ENCODE measurements at places on chromosomes 11 and 22.

- no peak for DNase-seq
Observed at GRCh38 chr22:23107487-23108248, 34.1 kb downstream of the RSPH14 start.

- DNase-seq = no peak
Observed at GRCh38 chr11:74672956-74673692, 58.1 kb downstream of the CHRDL2 start.

- no peak for DNase-seq
Observed at GRCh38 chr11:75874684-75875341, 59.8 kb downstream of the UVRAG start.

- DNase-seq = no peak
Observed at GRCh38 chr22:48135592-48135991, 1373.1 kb downstream of the TBC1D22A start.

GRCh38 chr11:76706667-76707066, 36.1 kb upstream of the LRRC32 start:
- DNase-seq = no peak

DNA sequence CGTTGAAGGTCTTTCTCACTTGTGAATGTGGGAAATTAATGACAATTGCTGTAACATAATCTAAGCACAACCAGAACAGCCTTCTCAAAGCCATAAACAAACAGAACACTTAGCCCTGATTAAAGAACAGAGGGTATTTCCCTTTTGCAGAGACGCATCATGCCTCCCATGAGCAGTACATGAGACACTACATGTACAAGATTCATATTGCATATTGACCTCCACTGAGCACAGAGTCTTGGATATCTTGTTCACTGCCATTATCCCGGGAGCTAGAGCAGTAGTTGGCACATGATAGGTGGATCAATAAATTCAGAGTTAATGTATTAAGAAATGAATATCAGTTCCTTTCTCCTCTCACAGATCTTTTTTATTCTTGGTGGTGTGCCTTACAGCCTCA, 1194.3 kb upstream of the TENM4 start:
- no peak for DNase-seq

DNA sequence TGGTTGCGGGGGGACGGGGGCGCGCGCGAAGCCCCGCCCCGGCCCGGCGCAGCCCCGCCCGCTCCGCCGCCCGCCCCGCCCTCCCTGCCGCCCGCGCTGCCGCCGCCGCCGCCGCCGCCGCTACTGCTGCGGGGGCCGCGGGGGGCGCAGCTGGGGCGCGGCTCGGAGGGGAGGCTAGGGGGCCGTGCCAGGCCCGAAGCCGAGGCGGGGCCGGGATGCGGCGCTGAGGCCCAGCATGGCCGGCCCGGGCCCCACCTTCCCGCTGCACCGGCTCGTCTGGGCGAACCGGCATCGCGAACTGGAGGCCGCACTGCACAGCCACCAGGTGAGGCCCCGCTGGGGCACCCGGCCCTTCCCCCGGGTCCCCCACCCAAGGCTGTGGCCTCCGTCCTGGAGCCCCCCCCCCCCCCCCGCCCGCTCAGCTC, at the start of gene ANKRD13D:
TSS of gene ANKRD13D (plus strand) at position 78 of the 425 bp plus-strand sequence. CDS start at position 236, 158 bp downstream.
- DNase-seq = no peak

DNA sequence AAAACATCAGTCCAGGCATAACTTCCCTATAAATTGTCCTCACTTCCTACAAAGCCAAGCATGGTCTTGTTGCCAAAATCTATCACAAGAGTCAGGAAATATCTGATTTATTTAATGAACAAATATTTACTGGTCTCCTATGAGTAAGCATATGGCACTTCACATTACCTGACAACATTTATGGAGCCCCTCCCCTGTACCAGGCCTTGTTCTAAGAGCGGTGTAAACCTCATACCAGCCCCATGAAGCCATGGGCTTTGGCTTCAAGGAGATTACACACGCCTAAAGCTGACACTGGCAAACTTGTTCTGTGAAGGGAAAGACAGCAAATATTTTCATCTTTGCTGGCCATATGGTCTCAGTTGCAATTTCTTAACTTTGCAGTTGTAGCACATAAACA, 43.0 kb upstream of the EIF3D start:
- no peak for DNase-seq

DNA sequence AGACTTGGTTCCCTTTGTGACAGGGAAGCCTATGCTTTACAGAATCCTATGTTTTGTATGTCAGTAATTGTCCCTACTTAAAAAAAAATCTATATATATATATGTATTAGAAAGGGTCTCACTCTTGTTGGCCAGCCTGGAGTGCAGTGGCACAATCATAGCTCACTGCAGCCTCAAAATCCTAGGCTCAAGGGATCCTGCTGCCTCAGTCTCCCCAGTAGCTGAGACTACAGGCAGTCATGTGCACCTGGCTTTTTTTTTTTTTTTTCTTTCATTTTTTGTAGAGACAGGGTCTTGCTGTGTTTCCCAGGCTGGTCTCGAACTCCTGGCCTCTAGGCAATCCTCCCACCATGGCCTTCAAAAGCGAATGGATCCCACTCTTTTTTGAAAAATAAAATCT, 2.1 kb upstream of the NEAT1 start:
- DNase-seq = no peak

DNA sequence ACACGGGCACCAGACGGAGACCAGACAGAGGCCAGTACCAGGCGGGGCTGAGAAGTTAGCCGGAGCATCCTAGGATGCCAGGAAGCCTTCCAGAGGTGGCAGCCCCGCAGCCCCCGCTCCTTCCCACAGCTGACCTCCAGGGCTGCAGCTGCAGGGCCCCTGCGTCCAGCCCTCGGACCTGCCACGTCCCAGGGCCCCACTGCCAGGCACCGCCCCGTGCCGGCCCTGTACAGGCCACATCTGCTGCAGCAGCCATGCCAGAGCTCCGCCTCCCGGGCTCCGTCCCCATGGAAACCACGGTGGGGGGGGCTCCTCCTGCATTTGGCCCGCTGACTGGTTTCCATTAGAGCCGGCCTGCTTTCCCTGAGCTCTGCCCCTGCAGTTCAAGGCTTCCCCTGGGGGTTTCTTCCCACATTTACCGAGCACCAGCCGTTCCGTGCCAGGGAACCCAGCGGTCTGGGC, 62.5 kb upstream of the PPARA start:
- peak; percentile 47 for DNase-seq

GRCh38 chr11:57868491-57868890, 106.9 kb downstream of the CTNND1 start:
- no peak for DNase-seq

DNA sequence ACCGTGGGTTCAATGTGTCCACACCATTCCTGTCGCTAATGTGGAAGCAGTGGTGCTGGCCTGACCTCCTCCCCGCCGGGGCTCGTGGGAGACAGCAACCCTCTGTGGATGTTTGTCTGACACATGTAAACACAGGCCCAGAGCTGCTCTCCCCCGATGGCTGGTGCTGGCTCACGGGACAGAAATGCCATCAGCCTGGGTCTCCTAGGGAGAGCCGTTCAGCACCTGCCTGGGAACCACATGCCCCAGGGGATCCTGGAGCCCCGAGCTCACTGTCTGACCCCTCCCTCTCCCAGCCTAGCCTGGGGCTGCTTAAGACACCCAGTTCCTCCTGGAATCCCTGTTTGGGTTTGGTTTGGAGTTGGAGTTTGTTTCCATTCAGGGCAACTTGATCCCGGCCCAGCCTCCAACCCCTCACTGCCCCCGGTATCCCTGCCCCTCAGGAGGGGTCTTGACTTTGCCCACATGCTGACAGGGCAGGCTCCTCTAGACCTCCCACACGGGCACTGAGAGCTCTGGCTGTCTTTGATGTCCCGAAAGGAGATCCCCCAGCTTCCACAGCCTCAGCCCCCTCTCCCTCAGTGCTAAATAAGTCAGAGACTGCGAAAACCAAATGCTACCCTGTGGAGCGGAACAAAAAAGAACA, 50.9 kb upstream of the WNT11 start:
- DNase-seq = no peak

DNA sequence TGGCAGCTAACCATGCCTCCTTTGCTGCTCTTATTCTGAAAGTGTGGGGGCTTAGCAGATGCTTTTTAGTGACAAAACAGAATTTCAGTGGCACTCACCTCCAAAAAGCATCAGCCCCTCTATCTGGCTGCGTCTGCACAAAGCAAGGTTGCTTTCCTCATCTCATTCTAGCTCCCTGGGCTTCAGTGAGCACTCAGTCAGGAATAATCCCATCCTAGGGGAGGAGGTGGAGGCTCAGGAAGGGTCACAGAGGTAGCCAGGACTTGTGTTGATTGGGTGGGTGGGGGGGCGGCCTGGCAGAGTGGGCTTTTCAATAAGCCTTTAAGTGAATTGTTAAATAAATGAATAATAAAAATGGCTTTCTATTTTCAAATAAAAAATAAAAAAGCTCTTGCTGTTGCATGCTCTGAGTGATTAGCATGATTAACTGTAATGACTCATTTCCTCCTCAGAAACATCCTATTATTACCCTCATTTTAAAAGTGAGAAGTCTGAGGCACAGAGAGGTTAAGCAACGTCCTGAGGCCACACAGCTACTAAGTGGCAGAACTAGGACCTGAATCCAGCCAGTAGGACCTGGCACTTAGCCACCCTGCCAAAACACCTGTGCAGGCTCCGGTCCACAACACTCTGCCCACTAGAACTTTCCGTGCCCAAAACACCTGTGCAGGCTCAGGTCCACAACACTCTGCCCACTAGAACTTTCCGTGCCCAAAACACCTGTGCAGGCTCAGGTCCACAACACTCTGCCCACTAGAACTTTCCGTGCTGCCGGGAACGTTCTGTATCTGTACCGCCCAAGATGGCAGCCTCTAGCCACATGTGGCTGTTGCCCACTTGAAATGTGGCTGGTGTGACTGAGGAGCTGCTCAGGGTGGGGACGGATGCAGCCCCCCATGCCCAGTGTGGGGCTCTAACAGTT, 5.5 kb downstream of the B3GAT1 start:
- DNase-seq = no peak

- DNase-seq = no peak
Observed at GRCh38 chr11:45641961-45642360, 23.5 kb downstream of the CHST1 start.

DNA sequence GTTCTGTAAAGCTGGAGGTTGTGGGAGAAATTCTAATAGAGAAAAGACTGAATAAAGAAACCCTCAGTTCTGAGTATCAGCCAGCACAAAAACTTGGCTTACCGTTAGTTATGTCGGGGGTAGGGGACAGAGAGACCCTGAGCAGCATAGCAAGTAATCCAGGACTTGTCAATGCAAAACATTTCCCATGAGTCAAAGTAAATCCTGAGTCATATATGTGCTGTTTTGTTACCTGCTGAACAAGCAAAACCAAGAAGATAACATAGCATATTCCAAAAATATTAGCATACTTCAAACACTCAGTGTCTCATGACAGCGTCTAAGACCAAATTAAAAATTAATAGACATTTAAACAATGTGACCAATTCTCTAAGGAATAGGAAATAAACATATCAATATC, 75.1 kb upstream of the LUZP2 start:
- no peak for DNase-seq

- DNase-seq = no peak
Observed at GRCh38 chr11:64859542-64860414, 15.3 kb upstream of the CDC42BPG start.

GRCh38 chr11:45146072-45147016, at the start of gene PRDM11:
TSS of gene PRDM11 (plus strand) at chr11:45146639. CDS start at chr11:45181767, 35,128 bp downstream.
- peak; percentile 35 for DNase-seq

DNA sequence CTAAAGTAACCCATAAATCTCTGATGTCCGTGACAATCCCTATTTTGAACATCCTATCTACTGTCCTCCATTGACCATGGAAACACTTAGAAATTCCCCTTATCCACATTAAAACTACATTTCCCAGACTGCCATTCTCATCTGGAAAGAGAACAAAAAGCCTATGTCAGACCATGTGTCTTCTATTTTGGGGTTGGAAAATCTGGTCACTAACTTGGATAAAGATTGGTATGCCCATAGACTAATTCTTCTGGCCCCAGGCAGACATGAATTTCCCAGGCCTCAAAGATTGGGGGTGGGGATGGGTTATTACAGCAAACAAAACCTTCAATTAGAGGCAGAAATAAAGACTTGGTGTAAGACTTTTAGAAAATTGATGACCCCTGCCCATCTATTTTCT, 30.9 kb upstream of the CREB3L1 start:
- no peak for DNase-seq

GRCh38 chr11:5684646-5685362, at the start of gene TRIM5:
TSS of gene TRIM5 (minus strand) at chr11:5685074. CDS start at chr11:5680177, 4,897 bp downstream.
- no peak for DNase-seq

- no peak for DNase-seq
Observed at GRCh38 chr11:22583963-22584492, 41.6 kb downstream of the FANCF start.

- DNase-seq = no peak
Observed at GRCh38 chr22:20166703-20167102, 15.8 kb upstream of the CCDC188 start.

- DNase-seq = no peak
Observed at GRCh38 chr22:20748731-20749428, 25.0 kb upstream of the SERPIND1 start.

DNA sequence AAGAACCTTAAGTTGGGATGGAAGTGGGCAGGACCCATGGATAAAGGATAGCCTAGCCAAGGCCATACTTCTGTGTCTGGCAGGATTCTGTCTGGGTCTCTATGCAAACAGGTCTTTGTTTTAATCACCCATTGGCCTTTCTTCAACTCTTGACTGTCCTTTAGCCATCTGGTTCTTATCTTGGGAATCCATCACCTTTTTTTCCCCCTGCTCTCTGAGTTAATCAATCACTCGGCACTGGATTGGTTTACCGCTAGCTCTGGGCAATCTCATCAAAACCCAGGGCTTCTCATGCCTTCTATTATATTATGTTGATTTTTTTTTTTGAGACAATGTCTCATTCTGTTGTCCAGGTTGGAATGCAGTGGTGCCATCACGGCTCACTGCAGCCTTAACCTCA, 1.8 kb upstream of the RNF169 start:
- DNase-seq = no peak

DNA sequence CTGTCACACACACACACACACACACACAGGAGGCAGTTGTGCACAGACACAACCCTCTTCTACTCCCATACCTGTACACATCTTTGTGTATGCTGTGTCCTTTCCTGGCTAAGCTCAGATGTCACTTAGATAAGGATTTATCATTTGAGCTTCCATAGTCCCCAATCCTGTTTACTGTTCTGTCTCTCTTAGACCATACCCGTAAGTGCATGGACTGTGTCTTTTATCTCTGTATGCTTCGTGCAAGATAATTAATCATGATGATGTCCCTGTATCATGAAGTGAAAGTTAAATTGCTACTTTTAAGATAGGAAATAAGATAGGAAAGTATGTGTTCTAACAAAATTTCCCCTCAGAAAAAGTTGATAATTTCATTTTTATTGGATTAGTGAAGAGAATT, 30.3 kb downstream of the PRMT3 start:
- DNase-seq = no peak

DNA sequence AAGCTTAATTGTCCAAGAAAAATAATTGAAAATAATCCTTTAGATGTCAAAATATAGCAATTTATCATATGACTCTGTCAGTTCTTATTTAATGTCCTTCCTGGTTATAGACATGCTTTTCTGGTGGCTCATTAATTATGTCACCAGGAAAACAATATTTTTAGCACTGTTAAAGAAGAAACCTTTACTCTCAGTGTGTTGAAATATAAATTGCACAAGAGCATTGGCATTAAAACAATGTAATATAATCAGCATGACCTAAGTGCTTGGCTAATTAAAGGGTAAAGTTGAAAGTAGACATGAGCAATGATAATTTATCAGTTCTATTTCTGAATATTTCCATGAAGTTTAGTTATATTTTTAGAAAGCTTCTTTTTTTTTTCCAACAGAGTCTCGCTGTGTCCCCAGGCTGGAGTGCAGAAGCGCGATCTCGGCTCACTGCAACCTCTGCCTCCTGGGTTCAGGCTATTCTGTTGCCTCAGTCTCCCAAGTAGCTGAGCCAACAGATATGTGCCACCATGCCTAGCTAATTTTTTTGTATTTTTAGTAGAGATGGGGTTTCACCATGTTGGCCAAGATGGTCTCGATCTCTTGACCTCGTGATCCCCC, 232.3 kb downstream of the JRKL start:
- DNase-seq = no peak
